Stimulated activated CD8-positive, alpha-beta memory T cell treated with anti-CD3 and anti-CD28 coated beads, Interleukin-4, amount 100 ng/mL, for 24 hours (primary cell): ENCODE measurements at places on chromosomes 13 and 19.

DNA sequence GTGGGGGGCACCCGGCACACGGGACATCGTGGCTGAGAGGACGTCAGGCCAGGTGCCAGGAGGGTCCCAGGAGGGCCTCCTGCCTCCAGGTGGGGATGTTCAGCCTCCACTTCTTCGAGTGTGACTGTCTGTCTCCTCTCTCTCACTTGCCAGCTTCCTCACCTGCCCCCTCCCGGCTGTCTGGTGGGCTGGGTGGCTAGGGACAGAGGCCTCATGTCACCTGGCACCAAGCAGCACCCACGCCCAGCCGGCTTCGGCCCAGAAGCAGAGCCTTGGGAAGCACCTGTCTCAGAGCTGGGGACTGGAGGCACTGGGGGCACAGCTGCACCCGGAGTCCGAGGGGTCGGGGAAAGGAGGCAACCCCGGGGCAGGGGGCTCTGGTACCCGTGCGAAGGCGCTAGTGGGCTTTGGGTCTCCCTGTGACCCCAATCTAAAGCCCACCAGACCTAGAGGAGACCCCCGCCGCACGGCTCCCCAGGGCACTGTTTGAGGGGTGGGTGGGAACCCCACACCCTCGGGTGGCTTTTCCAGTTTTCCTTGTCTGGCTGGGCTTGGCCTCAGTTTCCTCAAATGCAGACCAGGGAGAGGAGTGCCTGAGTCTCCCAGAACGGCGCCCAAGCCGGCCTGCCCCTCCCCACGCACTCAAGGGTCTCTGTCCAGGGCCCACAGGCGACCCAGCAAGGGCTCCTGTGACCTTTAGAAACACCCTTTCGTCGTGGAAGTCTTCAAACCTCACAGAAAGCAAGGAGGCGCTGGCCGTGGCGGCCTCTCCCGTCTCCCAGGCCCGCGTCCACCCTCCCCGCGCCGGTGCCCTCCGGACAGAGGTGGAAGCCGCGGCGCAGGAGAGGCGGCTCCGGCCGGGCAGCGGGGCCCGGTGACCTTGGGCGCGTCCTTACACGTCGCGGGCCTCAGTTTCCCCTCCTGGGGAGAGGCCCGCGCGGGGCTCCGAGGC is 664 bp upstream of the HCN2 start:
- no peak for DNase-seq

- DNase-seq: no peak
These were observed 260.0 kb downstream of the FGF14 start for GRCh38 chr13:102141625-102142472.

DNA sequence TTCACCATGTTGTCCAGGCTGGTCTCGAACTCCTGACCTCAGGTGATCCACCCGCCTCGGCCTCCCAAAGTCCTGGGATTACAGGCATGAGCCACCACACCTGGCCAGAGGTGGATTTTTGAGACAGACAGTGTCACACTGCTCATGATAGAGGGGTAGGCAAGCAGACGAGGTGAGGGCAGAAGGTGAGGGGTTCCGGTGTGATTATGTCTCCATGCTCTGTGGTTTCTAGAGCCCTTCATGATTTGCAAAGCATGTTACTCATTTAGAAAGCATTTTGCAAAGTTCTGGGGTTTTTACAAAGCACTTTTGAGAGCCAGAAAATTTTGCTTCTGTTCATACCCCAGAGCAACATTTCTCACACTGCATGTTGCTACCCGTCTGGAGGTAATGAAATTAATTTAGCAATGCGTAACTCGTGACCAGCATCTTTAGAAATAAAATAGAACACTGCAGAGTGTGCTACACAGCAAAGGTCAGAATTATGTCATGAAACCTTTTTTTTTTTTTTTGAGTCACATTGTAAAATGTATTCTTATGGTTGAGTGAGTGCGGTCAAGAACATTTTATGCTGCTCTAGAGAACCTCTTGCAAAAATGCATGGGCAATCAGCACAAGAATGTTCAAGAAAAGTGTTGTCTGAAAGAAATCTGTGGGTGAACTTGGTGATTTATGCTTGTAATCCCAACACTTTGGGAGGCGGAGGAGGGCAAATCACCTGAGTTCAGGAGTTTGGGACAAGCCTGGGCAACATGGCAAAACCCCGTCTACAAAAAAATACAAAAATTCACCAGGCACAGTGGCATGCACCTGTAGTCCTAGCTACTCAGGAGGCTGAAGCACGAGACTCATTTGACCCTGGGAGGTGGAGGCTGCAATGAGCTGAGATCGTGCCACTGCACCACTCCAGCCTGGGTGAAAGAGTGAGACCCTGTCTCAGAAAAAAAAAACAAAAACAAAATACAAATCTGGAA is 58.0 kb downstream of the MAP4K1 start:
- no peak for DNase-seq

DNA sequence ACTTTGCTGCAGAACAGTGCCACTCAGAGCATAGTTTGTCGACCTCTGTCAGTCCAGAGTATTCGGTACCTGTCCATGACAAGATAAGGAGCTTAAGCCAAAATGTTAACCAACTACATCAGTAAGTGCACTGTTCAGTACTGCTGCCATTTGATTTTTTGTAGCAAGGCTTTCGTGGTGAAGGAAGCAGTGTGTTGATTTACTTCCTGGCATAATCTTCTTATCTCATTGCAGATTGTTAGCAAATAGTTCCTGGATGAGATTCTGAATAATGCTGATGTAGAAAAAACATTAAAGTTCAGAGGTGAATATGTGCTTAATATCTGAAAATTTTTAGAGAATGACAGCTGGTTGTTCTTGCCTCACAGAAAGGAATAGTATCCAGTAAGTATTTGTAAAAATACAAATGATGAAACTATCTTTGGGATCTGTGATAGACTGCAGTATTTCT is 85.7 kb downstream of the LRRC63 start:
- DNase-seq: no peak

DNA sequence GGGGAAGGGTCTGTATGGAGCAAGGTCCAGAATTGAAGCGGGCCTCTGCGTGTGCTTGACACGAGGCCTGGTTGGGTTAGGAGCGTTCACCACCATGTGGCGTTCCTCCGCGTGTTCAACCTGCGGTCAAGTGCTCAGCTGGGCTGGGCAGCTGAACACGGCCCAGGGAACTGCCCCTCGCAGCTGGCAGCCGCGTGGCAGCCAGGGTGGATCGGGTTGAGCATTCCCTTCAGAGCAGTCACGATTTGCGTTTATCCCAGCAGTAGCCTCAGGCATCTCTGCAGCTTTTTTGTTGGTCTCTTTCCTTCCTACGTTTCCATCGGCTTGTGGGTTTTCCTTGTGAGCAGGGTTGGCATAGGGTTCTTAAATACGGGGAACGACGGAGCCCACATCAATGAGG is 28.7 kb upstream of the F2RL3 start:
- DNase-seq: no peak

- no peak for DNase-seq
These were observed 275.2 kb upstream of the EDNRB start for GRCh38 chr13:78193846-78194245.

- DNase-seq: no peak
These were observed 13.8 kb downstream of the SPINT2 start for GRCh38 chr19:38277969-38278680.

- DNase-seq: peak; percentile 78
These were observed 28.1 kb downstream of the GPX4 start for GRCh38 chr19:1131718-1132551.

DNA sequence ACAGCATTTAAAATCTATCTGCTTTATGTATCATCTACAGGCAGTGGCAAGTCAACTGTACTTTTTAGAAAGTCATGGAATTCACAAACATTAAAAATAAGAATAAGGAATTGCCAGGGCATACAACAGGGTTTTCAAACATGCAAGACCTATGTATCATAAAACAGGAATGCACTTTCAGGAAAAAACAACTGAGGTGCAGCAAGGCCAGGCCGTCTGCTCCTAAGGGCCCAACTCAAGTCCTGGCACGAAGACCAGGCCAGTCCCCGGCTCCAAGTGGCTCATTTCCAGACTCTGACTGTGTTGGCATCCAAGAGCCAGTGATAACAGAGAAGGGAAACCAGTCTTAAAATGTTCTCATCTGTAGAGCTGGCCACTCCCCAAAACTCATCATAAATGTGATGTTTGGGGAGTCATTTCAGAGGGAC is 7.1 kb downstream of the RFX2 start:
- no peak for DNase-seq

DNA sequence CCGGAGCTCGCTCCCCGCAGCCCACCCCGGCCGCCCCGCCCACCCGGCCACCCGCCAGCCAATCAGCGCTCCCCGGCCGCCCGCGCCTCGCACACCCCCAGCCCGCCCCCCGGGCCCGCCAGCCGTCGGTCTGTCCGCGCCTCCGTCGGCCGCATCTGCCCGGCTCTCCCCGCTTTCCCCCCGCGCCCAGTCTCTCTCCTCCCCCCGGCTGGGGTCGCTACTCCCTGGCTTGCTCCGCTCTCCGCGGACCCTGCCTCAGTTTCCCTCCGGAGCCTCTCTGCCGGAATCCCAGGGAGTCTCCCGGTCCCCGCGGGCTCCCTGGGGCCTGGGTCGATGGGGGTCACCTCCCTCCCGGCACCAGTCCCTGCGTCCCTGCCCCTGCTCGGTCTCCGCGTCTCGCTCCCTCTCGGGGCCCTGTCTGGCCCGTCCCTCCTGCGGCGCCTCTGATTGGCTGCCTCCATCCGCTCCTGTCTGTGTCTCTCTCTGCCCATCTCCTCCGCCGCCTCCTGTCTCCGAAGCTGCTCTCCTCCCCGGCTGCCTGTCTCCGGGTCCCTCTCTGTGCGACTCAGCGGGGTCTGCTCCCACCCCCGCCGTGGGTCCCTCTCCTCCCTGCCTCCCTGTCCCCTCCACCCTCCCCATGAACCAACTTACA is 484 bp downstream of the IL11 start:
- DNase-seq: peak; percentile 19

GRCh38 chr13:100089465-100090032 is 656 bp downstream of the PCCA start:
- DNase-seq: no peak

GRCh38 chr13:77833331-77833863 is 85.2 kb downstream of the EDNRB start:
- no peak for DNase-seq

DNA sequence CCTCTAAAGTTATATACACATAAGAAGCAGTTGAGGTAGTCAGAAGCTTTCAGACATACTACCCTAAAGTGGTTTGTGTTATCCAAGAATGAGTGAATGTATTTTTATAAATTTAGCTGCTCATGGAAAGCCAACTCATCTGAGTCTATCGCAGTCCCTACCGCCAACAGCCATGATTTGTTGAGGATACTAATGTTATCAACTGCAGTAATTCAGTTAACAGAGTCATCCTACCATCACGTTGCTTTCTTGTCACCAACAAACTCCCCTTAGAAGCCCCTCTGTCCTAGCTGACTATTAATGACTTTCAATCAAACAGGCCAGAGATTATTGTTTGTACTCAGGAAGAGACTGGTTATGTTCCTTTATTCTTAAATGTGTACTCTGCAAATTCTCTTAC is 169.9 kb downstream of the DCT start:
- DNase-seq: no peak

- no peak for DNase-seq
These were observed 126.6 kb downstream of the AKAP11 start for GRCh38 chr13:42398533-42398932.

DNA sequence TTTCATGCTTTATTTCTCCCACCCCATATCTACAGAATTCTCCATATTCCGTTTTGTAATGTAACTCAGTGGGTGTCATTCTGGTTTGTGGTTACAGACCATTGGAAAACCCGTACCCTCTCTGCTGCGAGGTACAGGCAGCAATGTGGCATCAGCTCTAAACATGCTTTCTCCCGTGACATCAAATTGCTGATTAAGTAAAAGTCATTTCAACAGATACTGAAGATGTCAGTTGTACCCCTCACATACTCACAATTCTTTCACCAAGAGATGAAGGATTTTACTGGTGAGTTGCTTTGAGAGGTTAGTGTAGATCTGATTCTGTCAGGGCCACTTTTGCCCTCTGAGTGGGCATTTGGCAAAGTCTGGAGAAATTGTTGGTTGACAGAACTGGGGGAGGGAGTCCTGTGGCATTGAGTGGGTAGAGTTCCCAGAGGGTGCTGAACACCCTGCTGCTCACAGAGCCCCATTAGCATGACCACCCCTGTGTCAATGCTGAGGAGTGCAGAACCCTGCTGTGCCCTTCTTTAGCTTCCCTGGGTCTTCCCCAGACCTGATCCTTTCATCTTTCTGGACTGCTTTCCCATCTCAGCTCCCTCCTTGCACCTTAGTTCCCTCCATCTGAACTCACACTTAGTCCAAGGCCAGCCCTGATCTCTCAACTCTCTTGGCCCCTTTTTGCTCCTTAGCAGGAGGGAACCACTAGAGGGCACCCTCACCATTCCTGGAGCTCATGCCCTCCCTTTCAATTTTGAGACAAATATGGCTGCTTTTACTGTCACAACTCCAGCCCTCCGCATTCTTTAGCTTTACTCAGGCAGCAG is 39.9 kb upstream of the CEACAM8 start:
- DNase-seq: peak; percentile 25

DNA sequence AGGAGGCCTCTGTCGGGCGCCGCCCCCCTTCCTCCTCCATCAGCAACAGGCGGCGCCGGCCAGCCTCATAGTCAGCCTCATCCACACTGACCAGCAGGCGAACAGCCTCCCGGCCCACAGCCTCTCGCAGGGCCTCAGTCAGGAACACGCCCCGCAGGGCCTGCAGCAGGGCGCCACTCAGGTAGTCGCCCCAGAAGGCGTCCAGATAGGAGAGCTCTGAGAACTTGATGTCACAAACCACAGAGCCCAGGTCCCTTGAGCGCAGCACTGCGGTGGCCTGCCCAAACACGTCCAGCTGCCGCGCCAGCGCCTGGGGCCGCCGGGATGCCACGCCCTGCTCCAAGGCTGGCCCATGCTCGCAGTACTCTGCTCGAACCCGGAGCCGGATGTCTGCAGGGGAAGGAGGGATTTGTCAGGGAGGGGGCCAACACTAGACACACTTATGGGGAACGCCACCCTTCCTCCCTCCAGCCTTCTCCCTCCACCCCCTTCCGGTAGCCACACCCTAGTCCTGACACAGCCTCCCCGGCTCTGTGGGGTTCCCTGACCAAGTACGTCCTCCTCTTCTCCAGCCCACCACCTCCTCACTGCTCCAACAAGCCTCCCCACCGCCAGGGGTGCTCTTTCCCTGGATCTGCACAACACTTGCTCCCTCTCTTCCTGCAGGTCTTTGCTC is 17.9 kb downstream of the DEDD2 start:
- DNase-seq: no peak

DNA sequence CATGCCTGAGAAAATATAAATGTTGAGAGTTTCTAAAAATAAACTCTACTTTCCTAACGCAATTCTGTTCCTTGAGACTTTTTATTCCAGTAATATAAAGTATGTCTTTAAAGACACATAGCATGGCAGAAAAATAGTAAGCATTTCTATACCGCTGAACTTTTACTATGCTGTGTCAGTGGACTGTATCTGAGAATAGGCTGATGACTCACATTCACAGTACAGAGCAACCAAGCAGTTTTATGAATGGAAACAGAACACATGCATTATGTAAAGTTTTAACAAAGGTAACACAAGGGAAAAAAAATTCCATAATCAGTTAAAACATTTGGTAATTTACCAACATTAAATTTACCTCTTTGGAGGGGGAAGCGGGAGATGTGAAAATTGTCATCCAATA is 38.4 kb downstream of the ZDHHC20 start:
- no peak for DNase-seq
